Articular chondrocyte of knee joint (primary cell): ENCODE measurements at places on chromosomes 7 and 10. TPM values are rescaled to one million over a fixed set of nuclear protein-coding genes. Genes with fewer than 3 reads are reported as not detected.

Gene TRIM50
- total RNA-seq = not detected in 2 replicates

Gene ZDHHC16
- total RNA-seq = 45.9 and 46.9 TPM in 2 replicates

Gene CNTNAP2
- total RNA-seq = 0.11 TPM in 1 of 2 replicates, not detected in the other

Gene RNLS
- 15.2 and 19.0 TPM in 2 replicates for total RNA-seq

Gene AHR
- 354 and 601 TPM in 2 replicates for total RNA-seq

Gene LRIT1
- total RNA-seq = not detected in 2 replicates

Gene TTYH3
- 12.6 and 16.6 TPM in 2 replicates for total RNA-seq

Gene UCMA
- total RNA-seq = not detected in 2 replicates

Gene CPEB3
- total RNA-seq = 2.4 and 2.9 TPM in 2 replicates

Gene LRRC4
- total RNA-seq = 0.32 and 0.39 TPM in 2 replicates

Gene ZP3
- 1.0 and 1.4 TPM in 2 replicates for total RNA-seq

Gene CYP26C1
- 0.11 and 0.26 TPM in 2 replicates for total RNA-seq

Gene NUB1
- total RNA-seq = 55.7 and 64.4 TPM in 2 replicates

Gene EPO
- not detected in 2 replicates for total RNA-seq

Gene PRRT4
- 0.11 TPM in 1 of 2 replicates, not detected in the other for total RNA-seq

Gene FANK1
- 4.0 and 4.8 TPM in 2 replicates for total RNA-seq

Gene ODAD2
- total RNA-seq = 1.0 and 1.3 TPM in 2 replicates

Gene SLC4A2
- total RNA-seq = 40.3 and 43.1 TPM in 2 replicates

Gene R3HCC1L
- 14.8 and 14.9 TPM in 2 replicates for total RNA-seq

Gene PILRA
- total RNA-seq = 0.65 TPM in 1 of 2 replicates, not detected in the other

Gene SLC18A3
- not detected in 2 replicates for total RNA-seq

Gene PRR15
- not detected in 2 replicates for total RNA-seq

Gene HTRA1
- 211 and 270 TPM in 2 replicates for total RNA-seq

Gene MMP21
- 0.11 TPM in 1 of 2 replicates, not detected in the other for total RNA-seq

Gene ANXA7
- total RNA-seq = 145 and 163 TPM in 2 replicates

Gene LRRD1
- total RNA-seq = 0.43 and 0.65 TPM in 2 replicates

Gene SP8
- total RNA-seq = not detected in 2 replicates

Gene KMT2E
- total RNA-seq = 103 and 123 TPM in 2 replicates

Gene ANKRD26
- 14.8 and 15.5 TPM in 2 replicates for total RNA-seq

Gene FXYD4
- total RNA-seq = not detected in 2 replicates

Gene PKD2L1
- total RNA-seq = not detected in 2 replicates

Gene HYAL4
- not detected in 2 replicates for total RNA-seq

Gene COL28A1
- total RNA-seq = 0.52 and 0.54 TPM in 2 replicates

Gene ASAH2
- 0.78 and 0.97 TPM in 2 replicates for total RNA-seq

Gene TLL2
- under 0.01 and 0.22 TPM in 2 replicates for total RNA-seq
